ENCODE measurements at places on chromosomes 16 and 17.

DNA sequence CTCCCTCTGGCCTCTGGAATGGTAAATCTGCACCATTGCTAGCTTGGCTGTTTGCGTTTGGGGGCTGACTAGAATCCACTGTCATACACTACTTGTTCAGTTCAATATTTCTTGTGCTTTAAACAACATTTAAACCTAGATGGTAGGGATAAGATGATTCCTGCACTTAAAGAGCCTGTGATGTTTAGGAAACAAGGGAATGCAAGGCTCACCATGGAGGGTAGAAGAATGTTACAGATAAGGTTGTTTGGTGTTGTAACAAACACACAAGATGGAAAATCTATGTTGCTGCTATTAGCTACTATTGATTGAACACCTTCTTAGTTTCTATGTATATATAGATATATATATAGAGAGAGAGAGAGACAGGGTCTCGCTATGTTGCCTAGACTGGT is 31.4 kb downstream of the YPEL2 start:
- no peak for DNase-seq

DNA sequence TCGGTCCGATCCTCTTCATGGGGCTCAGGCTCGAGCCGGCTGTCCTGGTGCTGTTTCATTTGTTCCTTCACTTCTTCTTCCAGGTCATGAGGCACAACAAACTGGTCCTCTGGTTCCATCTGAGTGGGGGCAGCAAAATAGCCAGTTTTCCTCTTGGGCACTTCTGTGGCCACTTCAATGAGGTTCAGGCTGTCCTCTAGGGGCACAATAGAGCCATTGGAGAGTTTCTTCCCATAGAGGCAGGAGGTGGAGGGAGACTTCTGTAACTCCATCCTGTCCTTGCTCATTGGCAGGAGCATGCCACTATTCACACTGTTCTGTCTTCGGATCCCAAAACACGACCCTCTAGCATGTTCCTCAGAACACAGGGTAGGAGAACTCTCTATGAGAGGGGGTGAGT is 22.9 kb downstream of the MARVELD3 start:
- no peak for DNase-seq

DNA sequence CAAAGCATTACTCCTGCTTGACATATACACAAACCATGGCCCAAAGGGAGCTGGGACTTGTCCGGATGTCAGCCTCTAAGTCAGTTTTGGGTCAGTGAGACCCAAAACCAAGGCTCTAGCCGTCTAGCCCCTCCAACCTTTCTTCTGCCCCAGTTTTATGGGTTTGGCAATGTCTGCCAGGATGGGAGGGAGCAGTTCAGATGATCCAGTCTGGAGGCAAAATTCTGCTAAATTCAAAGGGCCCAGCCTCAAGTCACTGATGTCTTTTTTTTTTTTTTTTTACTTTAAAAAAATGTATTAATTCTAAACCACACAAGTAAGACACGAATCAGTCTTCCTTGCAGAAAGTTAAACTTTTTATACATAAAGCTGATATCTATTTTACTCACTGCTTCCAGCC is 8.6 kb downstream of the NLRC5 start:
- DNase-seq: no peak

DNA sequence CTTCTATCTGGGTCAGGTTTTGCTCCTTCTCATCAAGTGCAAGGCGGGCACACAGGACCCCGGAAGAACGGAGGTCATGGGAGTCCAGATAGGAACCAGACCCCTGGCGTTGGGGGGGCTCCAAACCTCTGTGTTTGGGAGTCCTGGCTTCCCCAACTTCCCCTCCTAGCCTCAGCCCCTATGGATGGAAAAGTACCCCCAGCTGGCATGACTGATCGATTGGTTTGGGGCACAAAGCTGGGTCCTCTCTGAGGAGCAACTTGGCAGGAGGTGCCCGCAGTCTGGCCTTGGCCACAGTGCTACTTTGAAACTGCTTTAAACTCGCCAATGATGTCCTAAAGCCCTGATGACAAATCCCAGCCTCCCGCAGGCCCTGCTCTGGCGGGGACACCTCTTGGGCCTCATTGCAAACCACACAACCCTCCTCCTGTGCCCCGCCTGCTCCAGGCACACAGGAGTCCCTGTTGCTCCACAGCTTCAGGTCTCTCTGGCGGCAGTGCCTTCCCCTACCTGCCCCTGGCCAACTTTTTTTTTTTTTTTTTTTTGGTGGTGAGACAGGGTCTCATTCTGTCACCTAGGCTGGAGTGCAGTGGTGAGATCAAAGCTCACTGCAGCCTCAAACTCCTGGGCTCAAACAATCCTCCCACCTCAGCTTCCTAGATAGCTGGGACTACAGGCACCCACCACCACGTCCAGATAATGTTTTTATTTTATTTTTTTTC is 38.0 kb upstream of the SNN start:
- no peak for DNase-seq

DNA sequence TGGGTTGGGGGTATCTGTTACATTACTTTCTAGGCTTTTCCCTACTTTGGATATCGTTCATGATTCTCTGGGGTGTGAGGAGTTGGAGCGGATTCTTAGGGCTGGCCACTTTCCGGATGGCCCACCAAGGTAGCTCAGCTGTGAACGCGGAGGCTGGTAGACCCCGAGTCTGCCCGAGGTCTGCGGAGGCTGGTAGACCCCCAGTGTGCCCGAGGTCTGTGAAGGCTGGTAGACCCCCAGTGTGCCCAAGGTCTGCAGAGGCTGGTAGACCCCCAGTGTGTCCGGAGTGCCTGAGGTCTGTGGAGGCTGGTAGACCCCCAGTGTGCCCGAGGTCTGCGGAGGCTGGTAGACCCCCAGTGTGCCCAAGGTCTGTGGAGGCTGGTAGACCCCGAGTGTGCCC is 99.2 kb upstream of the ZNF469 start:
- no peak for DNase-seq

DNA sequence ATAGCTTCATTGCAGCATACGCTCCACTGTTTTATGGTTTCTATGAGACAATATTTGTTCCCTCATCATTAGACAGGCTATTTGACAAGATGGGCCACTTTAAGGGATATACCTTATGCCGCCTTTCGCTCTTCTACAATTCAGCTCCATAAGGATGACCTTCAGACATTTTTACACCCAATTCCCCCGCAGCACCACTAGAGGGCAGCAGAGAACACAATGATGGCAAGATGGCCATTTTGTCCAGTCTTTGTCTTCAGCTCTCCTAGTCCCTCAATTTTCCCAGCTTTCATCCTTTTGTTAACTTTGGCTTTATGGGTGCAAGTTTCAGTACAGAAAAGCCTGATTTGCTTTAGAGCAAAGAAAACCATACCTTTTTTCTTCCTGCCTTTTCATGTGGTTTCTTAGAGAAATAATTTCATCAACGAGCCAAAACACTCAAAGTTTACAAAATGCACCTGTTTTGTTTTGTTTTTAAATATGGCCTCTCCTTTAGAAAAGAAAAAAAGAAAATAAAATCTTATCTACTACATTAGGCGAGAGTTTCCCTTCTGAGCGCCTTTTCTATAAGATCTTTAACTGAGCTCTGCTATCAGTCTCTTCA is 355.3 kb downstream of the TOX3 start:
- peak; percentile 54 for DNase-seq

DNA sequence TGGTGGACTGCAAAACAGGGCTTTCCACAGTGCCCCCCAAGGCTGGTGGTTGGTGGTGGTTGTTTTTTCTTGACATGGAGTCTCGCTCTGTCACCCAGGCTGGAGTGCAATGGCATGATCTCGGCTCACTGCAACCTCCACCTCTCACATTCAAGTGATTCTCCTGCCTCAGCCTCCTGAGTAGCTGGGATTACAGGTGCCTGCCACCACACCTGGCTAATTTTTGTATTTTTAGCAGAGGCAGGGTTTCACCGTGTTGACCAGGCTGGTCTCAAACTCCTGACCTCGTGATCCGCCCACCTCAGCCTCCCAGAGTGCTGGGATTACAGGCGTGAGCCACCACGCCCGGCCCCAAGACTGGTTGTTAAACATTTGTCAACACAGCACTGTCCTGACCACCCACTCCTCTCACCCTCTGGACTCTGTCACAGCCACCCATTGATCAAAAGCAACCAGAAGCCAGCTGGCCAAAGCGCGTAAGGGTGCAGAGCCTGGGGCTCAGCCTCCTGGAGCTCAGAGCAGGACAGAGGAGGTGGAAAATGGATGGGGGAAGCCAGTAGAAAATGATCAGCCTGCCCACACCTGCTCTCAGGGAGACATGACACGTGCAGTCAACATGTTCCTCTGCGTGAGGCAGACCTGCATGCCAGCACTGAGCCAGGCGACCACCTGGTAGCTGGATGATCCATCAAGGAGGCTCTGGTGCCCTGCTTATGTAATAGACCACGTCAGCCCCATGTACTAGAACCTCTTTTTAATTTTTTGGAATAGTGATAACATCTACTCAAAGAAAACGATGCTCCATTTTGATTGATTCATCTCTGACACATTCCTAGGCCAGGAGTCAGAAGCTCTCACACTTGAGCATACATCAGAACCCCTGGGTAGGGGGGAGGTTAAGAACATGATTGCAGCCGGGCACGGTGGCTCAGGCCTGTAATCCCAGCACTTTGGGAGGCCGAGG is 14.8 kb upstream of the OSGIN1 start:
- DNase-seq: no peak

DNA sequence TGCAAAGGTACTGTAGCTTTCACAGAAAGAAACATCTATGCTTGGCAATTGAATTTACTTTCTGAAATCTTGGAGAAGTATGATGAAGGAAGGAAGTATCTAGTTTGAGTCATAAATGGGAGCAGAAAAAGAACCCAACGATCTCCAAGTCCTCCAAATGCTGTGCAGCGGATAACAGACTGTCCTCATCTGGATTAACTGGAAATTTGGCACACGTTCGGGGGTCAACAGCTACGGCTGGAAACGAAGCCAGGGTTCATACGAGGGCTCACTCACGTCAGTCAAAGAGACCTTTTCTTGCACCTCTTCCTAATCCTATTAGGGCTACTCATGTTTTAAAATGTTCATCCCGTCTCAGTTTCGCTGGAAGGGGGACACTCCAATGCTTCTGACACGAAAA is 152.0 kb downstream of the ZFHX3 start:
- DNase-seq: no peak

GRCh38 chr16:15650698-15651171 is 690 bp downstream of the NDE1 start:
- DNase-seq: no peak

DNA sequence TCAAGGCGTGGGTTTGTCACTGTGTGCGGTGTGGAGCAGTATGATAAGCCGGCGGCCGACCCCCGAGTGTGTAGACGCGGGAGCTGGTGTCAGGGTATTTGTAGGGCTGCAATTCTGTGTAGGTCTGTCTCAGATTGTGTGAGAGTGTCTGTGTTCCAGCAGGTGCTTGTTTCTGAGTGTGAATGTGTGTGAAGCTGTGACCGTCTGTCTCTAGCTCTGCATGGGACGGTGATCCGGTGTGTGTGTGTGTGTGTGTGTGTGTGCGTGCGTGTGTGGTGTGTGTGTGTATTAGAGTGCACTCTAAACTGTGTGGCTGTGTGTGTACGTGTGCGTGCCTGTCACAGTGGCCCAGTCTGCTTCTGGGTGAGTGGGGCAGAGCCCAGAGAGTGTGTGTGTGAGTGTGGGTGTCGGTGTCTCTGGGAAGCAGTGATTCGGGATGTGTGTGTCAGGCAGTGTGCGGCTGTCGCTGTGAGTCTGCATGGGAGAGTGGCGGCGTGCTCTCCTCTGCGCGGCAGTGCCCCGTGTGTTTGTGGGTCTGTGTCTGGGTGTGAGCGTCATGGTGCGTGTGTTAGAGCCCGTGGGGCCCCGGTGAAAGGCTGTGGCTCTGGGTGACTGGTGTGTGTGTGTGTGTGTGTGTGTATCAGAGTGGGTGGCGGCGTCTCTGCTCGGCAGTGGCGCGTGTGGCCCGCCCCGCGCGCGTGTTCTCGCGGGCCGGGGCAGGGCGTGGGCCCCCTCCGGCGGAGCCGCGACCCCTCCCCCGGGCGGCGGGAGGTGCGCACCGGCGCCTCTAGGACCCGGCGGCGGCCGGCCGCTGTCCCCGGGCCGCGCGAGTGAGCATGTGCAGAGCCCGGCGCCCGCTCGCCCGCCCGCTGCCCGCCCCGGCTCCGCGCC is at the start of gene WSCD1:
TSS of gene WSCD1 (plus strand) at position 841 of the 891 bp plus-strand sequence. CDS start 10,280 bp downstream, outside the sequence.
- no peak for DNase-seq

DNA sequence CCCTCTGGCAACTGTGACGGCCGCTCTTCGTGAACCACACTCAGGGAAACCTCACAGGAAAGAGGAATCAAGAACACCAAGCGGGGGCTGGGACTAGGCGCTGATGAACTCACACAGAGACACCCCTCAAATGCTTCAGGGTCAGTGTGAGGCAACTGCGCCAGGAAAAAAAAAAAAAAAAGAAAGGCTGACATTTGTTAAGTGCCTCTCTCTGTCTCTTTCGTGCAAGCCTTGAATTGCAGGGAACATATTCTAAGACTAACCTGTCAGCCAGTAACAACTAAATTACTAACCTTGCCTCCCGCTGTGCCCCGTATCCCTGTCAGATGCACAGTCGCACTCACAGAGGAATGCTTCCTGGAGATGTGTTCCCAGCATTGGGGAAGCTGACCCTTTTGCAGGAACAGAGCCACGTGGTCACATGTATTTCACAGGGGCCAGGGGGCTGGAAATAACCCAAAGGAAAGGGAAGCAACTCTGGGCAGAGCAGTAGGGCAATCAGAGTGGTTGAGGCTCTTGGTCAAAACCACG is 247.8 kb downstream of the XYLT1 start:
- no peak for DNase-seq

GRCh38 chr17:31415004-31415454 is 23.6 kb downstream of the RAB11FIP4 start:
- DNase-seq: no peak

DNA sequence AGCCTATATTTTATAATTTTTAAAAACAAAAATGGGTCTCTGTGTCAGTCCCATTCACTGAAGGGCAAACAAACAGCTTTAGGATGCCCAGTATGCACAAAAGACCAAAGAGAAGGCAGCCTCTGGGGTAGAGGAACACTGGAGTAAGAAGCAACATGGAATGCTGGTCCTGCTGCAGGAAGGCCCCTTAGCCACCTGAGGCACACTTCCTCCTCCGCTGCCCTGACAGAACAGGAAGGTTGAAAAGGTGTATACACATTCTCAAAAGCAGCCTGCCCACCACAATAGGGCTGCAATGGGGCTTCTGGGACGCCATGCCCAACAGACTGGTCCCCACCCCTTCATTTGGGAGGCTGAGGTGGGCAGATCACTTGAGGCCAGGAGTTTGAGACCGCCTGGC is 19.5 kb downstream of the TOM1L2 start:
- no peak for DNase-seq

DNA sequence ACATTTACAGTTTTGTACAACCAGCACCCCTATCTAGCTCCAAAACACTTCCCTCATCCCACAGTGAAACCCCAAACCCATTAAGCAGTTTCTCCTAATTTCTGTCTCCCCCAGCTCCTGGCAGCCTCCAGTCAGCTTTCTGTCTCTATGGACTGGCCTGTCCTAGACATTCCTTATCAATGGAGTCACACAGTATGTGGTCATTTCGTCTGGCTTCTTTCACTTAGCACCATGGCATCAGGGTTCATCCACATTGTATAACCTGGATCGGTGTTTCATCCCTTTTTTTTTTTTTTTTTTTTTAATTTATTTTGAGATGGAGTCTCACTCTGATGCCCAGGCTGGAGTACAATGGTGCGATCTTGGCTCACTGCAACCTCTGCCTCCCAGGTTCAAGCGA is 68.5 kb downstream of the ZDHHC7 start:
- no peak for DNase-seq

Measured in NCI-H526 treated with DMSO at 0.1 percent for 48 hours (cell line).